ENCODE measurements at places on chromosomes 12 and 14.

DNA sequence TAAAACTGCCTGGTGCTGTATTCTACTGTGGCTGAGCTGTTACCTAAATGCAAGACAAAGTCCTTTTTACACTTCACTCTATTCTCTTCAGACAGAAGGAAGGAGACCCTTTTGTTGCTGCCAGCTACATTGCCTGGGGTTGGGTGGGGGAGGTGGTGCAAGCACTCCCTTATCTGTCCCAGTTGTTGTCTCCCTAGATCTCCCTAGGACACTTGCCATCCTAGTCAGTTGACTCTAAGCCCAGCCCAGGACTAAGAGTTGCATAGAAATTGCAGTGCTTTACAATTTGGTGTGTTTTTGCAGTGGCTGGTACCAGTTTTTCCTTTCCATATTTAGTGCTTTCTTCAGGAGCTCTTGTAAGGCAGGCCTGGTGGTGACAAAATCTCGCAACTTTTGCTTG, 35.1 kb downstream of the SCYL2 start:
- no peak for DNase-seq

GRCh38 chr14:50037852-50038251, 78.5 kb downstream of the VCPKMT start:
- no peak for DNase-seq

DNA sequence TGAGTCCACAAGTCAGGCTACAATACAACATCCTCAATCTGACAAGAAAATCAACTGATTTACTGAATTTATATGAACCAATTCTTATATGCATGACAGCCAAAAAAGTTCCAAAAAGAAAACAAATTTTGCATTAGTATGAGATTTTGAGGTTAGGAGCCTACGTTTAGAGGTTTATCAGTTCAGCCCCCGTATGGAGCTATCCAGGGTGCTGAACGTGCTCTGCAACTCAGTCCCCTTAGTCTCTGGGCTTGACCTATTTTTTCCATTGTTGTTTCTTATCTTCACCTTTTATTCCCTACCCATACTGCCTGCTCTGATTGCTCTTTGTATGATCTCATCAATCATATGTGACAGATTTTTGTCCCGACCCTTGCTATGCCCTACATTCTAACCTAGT, 693.0 kb downstream of the NRXN3 start:
- DNase-seq = peak; percentile 36

DNA sequence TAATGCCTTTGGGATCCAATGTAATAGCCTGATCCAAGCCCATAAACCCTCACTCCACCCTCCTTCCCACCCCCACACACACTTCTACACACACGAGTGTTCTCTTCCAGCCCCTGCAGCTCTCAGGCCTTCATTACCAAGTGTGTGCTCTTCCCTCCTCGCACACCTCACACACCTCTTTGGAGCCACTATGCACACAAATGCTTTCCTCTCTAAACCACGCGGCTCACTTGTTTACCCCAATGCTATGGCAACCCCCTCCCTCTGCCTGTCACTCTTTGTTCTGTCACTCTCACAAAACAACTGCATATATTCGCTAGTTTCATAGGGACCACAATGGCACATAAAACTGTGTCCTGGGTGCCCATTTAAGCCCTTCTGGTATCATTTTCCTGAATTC, 35.1 kb downstream of the PPP2R5E start:
- DNase-seq = no peak

DNA sequence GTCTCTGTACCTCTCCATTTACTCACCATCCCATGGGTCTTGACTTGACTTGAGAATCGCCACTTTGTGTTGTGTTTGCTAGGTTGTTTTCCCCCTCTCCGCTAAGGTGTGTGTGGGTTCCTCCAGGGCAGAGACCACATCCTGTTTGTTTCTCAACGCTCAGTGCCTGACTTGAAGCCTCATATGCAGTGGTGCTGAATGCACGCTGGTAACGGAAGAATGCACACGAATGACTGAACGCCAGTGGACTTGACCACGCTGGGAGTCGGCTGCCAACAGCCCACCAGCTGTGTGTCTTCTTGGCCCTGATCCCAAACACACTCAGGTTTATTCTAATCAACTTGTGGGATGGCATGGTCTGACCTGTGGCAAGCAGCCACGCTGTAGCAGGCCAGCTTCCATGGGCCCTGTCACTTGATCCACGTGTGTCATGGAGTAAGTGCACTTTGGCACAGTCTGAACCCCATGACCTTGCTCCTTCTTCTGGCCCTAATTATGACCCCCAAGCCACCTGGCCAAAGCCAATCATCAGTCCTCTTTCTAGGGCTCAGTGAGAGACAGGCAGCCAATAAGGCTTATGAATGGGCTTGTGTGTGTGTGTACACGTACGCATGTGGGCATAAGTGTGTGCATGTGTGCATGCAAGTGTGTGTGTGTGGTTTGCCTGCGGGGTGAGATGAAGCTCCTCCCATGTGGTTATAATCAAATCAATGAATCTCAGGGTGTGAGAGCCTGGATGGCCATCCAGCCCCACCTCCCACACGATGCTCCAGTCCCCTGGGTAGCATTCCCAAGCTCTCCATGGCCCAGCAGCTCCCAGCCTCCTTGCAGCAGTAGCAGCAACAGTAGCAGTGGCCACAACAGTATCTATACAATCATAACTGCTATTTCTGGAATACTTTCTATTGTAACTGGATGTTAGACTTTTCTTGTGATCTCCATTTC, 6.4 kb upstream of the TC2N start:
- peak; percentile 79 for DNase-seq

GRCh38 chr12:34403706-34404376, 381.5 kb downstream of the ALG10 start:
- no peak for DNase-seq

DNA sequence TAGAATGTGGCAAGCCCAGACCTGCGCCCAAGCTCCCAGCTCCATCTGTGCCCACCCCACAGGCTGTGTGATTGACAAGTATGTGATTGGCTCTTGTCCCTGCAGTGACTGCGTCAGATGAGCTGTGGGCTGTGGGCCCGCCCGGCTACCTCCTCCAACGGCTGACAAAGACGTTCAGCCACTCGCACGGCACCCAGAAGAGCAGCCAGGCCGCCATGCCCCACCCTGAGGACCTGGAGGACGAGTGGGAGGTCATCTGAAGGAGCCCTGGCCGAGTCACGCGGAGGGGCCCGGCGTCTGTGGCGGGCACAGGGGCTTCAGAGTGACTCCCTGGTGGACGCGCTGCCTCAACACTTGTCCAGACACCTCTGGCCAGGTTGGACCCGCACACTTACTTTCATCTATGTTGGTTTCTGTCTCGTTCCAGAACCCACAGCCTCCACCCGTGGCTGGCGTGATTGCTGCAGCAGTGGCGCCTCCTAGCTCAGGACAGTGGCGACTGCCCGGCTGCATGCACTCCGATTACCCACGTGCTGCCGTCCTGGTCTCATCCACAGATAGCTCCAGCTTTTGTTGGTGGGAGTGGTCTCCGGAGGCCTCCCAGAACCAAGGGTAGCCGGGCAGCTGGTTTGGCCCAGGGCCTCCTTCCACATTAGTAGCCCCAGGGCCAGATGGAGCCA, 11.4 kb downstream of the ANKRD9 start:
- DNase-seq = no peak

DNA sequence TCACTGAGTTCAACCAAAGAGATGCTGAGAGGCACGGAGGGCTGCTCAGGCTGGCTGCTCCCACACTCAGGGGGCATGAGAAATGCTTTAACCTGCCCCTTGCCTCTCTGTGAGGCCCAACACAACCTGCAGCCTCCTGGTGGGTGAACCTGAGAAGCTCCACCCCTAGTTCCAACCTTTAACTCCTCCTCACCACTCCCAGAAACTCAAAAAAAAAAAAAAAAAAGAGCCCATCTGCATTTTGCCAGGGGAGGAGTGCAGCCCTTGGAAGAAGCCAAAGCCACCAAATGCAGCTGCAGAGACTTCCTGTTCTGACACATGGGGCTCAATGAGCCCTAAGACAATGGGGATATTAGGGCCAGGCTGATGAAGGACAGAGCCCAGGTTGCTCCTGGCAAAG, 8.9 kb downstream of the KRT4 start:
- no peak for DNase-seq

DNA sequence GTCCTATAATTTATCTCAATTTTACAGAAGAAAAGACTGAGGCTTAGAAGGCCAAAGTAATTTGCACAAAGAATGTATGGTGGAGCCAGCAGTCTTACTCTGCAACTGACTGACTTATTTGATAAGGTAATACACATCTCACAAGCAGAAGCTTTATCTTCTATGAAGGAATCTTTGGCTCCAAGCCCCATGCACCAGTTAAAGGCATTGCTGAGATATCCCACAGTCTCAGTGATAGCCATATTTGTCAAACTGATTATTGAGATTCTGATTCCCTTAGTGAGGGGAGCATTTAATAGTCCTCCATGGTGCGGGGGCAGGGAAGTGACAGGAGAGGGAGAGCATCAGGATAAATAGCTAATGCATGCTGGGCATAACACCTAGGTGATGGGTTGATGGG, 60.4 kb upstream of the GRIP1 start:
- no peak for DNase-seq

GRCh38 chr14:104096318-104096717, 10.8 kb downstream of the ASPG start:
- no peak for DNase-seq

DNA sequence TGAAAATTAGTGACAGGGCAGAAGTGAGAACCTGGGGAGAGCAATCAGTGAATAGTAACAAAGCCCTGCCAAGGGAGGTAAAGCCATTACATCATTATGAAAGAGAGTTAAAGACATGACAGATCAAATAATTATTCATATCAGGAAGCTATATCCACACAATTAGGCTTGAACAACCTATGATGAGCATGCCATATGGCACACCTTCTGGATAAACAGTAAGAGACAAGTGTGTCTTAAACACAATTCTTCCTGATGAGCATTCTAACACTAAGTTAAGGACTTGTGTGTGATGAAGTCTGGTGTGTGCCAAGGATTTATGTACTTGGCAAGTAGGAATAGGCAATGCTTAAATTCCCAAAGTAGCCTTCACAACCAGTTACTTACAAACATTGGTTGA, 76.1 kb downstream of the GALNT4 start:
- DNase-seq = peak; percentile 44

DNA sequence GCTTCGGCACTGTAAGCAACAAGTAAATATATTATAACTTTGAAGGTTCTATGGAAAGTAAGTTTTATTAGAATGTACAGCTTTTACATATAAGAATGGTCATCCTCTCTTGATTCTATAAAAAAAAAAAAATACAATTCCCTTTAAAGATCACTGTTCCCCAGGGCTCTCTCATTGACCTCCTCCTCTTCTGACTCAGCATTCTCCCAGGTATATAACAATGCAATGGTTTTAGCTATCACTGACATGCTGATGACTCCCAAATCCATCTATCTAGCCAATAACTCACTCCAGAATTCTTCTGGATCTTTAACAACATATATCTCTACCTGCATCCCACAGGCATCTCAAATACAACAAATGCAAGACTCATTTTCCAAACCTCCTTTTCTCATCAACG, 62.7 kb downstream of the EEA1 start:
- DNase-seq = peak; percentile 10

- peak; percentile 71 for DNase-seq
These were observed 3.6 kb upstream of the FOS start for GRCh38 chr14:75274899-75275569.

DNA sequence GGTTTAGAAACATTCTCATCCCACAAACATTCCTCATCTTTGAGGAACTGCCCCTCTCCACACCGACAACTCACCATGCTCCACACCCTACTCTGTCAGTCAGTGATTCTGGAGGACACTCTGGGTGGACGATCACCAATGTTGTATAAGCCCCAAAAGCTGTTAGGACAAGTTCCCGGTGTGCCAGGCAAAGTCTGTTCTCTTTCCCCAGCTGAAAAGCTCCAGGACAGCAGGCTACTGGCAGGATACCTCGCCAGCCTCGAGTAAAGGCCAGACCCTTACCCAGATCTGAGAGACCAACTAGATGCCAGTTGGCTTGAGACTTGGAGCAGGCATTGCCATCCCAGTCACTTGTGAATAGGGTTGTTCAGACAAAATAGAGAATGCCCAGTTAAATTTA, 12.0 kb downstream of the KRT5 start:
- no peak for DNase-seq

- peak; percentile 37 for DNase-seq
These were observed 29.6 kb downstream of the BEGAIN start for GRCh38 chr14:100557658-100558057.

- no peak for DNase-seq
These were observed 288.4 kb downstream of the NUAK1 start for GRCh38 chr12:105850103-105850968.

GRCh38 chr12:112559784-112560183, 141.0 kb downstream of the PTPN11 start:
- DNase-seq = no peak

GRCh38 chr12:11906286-11906935, 164.3 kb upstream of the BCL2L14 start:
- DNase-seq = no peak

DNA sequence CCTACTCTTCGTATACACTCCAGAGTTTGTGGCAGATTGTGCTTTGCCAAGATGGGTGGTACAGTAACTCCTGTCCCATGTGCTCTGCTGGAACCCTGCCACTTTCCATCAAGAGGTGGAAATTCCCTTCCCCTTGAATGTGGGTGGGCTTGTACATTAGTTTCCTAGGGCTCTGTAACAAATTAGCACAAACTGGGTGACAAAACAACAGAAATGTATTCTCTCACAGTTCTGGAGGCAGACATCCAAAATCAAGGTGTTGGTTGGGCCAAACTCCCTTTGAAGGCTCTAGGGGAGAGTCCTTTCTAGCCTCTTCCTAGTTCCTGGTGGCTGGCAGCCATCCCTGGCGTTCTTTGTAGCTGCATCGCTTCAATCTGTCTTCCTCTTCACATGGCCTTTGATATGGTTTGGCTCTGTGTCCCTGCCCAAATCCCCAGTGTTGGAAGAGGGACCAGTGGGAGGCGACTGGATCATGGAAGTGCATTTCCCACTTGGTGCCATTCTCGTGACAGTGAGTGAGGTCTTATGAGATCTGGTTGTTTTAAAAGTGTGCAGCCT, 117.5 kb downstream of the VRK1 start:
- DNase-seq = no peak

DNA sequence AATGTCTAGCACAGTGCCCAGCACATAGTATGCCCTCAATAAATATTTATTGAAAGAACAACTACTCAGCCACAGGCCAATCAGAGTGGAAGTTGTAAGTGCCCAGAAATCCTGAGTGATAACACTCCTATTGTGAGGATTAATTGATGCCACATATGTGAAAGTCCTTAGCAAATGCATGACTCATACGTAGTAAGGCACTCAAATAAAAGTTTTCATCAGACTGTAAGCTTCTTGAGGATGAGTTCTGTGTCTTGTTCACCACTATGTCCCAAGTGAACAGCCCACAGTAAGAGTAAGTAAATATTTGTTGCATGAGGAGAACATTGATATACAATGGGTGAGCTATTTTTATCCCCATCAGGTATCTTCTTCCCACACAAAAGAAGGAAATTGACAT, 24.7 kb upstream of the ANO6 start:
- peak; percentile 59 for DNase-seq

DNA sequence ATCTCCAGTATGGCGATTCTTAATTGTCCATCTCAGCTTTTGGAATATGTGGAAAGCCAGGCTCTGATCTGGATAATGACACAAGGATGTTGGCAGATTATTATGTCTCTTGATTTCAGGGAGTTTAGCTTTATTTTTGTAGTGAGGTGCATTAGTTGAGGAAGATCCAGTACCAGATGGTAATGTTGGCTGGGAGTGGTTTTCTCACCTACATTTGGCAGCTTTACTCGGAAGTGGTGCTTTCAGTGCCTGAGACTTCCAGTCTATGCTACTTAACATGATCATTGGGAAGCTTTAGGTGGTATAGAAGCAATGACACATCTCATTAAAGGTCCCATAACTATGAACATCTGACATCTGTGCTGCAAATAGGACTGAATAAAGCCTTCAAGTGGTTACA, 7.5 kb downstream of the SLC15A5 start:
- DNase-seq = no peak
